Mucosa of gallbladder (tissue), 1 donor: ENCODE measurements at places on chromosomes 1 and 21. TPM values are rescaled to one million over a fixed set of nuclear protein-coding genes. Genes with fewer than 3 reads are reported as not detected.

- DNase-seq: no peak
Measured at GRCh38 chr1:221442056-221442455, 299.8 kb downstream of the DUSP10 start.

DNA sequence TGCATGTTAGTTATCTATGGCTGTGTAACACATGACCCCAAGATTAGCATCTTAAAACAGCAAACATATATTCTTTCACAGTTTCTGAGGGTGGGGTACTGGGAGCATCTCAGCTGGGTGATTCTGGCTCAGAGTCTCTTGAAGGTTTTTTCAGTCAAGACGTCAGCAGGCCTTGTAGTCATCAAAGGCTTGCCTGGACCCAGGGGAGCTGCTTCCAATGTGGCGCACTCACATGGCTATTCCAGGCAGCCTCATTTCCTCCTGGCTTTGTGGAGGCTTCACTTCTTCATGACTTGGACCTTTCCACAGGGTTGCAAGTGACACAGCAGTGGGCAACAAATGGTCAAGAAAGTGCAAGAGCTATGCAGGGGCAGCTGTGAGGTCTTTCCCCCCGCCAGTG is 114.7 kb downstream of the ACTL8 start:
- DNase-seq: no peak

GRCh38 chr1:85571828-85572227 is 8.7 kb upstream of the CCN1 start:
- no peak for DNase-seq

GRCh38 chr21:42660118-42660470 is 6.7 kb downstream of the PDE9A start:
- DNase-seq: no peak

Gene C1QTNF12
- total RNA-seq: 4.9 TPM

- DNase-seq: no peak
Measured at GRCh38 chr1:47182676-47183235, 7.1 kb downstream of the PDZK1IP1 start.

- no peak for DNase-seq
Measured at GRCh38 chr1:160238408-160238807, 23.9 kb downstream of the DCAF8 start.

Gene RSPO1
- total RNA-seq: 6.0 TPM

- no peak for DNase-seq
Measured at GRCh38 chr1:58687516-58687915, 12.3 kb downstream of the MYSM1 start.

- DNase-seq: no peak
Measured at GRCh38 chr21:36769051-36769839, 70.3 kb downstream of the SIM2 start.
